ENCODE measurements at places on chromosomes 2 and 18.

- no peak for DNase-seq
These were observed 41.4 kb upstream of the EHBP1 start for GRCh38 chr2:62663920-62664795.

DNA sequence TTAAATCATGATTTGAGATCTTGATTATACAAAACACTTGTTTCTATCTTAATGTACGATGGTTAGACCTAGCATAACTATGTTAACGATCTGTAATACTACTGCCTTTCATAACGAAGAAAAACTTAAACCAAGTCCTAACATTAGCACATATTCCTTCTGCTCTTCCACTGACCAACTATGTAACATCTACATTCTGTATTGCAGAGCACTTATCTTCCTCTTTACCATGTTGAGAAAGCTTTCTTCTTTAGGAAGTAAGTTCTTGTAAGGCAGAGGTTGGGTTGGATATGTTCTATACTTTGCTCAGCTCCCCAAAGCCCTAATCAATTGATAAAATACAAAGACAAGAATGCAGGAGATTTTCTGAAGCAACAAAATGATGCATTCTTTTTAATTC, 7.9 kb upstream of the ZNF407 start:
- DNase-seq = no peak

- no peak for DNase-seq
These were observed 212.5 kb upstream of the HAAO start for GRCh38 chr2:43004879-43005244.

- no peak for DNase-seq
These were observed 168.2 kb downstream of the FAM210A start for GRCh38 chr18:13558124-13558523.

DNA sequence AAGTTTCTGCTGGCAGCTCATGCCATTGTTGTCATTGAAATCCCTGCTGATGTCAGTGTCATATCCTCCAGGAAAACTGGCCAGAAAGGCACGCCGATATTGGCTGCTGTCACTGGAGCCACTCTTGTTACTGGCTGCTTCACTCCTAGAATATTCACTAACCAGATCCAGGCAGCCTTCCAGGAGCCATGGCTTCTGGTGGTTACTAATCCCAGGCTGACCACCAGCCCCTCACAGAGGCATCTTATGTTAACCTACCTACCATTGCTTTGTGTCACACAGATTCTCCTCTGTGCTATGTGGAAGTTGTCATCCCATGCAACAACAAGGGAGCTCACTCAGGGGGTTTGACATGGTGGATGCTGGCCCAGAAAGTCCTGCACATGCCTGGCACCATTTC, 27.0 kb upstream of the MTX2 start:
- DNase-seq = no peak

- DNase-seq = no peak
These were observed 14.2 kb upstream of the CXCR4 start for GRCh38 chr2:136131961-136132824.

DNA sequence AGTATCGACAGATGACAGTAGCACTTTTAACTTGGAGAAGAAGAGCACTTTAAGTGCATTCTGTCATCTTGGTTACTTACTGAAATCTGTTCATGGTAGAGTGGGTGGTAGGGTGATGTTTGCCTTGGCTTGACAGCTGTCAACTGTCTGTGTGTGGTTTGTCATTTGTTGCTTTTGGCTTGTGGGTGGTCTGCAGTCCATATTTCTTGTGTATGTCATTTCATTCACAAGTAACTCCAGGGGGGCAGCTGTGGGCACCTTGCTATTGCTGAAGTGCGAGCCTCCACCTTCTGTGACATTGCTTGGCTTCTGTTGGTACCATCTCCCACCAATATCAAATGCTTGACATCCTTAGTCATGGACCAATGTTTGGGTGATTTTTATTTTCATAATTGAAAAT, 311.6 kb upstream of the NRP2 start:
- DNase-seq = no peak

DNA sequence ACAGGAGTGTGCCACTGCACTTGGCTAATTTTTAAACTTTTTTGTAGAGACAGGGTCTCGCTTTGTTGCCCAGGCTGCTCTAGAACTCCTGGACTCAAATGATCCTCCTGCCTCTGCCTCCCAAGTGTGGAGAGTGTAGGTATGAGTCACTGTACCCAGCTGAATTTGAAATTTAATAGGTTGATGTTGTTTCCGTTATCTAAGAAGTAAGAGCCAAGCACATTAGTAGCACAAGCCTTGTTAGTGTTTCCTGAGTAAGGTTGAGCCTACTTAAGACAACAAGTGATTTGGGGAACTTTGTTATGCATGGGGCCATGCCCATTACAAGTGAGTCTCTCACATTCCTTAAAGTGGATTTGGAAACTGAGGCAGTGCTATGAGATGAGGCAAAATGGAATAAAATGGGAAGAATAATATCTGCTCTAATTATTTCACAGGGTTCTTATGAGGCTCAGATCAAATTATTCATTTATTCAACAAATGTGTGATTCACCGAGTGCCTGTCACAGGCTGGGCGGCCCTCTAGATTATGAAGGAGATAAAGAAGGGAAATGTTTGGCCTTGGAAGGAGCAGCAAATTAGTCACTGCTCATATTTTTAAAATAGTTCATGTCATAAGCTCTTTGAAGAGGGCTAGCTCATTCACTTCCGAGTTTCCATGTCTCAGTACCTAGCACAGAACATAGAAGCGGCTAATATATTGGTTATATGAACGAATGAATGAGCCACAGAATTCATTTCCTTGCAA, 217.2 kb downstream of the LDLRAD4 start:
- DNase-seq = no peak

DNA sequence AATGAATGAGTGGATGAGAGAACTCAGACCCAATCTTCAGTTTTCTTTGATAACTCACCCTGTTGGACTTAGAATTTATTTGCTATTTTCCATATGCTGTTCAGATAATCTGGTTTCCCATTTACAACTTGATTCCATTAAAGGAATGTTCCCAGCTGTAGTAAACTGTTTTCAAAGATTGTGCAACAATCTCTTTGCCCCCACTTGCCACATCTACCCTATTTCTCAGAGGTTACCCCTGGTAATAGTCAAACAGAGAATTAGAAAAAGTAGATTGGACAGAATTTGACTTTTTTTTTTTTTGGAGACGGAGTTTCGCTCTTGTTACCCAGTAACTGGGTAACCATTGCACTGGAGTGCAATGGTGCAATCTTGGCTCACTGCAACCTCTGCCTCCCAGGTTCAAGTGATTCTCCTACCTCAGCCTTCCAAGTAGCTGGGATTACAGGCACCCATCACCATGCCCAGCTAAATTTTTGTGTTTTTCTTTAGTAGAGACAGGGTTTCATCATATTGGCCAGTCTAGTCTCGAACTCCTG, 93.4 kb upstream of the SIX2 start:
- DNase-seq = no peak

DNA sequence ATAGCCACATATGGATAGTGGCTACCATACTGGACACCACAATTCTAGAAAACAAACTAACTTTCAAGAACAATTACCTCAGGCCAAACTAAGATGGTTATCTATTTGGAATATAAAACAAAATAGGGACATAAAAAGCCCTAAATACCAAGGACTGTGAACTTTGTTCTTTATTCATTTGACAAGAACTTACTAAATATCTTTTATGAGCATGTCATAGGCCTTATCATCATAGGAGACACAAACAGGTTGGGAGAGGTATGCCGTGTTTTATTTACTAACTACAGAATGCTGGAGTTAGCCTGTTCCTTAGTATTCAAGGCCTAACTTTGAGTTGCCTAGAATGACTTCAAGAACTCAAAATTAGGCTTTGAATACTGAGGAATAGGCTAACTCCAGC, 32.1 kb downstream of the CCDC93 start:
- no peak for DNase-seq

- DNase-seq = no peak
These were observed 62.5 kb upstream of the HPCAL1 start for GRCh38 chr2:10240161-10240681.

- DNase-seq = no peak
These were observed 59.7 kb downstream of the SPP2 start for GRCh38 chr2:234110219-234110618.

DNA sequence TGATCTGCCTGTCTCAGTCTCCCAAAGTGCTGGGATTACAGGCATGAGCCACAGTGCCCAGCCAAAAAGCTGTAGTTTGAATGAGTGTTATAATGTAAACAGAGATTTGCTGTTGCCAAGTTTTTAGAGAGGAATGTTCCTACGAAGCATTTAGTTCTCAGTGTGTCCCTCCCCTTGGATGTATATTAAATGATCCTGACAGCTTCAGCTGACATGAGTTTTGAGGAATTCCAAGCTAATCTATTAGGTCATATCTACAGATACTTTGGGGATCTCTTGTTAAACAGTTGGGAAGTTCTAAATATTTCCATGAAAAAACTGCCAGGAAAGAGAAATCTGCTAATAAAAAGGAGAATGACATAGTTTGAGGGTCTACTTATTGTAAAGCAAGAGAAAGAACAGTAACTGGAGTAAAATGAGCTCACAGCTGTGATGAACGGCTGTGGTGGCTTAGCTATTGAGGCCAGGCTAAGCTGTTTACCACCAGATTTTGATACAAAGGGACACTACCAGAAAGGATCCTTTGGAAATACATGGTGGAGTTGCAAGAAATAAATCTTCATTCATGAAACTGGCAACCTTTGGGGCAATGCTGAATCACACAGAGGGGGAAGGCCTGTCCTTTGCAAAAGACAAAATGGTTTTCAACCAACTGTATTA, 2.6 kb upstream of the STON1 start:
- no peak for DNase-seq

DNA sequence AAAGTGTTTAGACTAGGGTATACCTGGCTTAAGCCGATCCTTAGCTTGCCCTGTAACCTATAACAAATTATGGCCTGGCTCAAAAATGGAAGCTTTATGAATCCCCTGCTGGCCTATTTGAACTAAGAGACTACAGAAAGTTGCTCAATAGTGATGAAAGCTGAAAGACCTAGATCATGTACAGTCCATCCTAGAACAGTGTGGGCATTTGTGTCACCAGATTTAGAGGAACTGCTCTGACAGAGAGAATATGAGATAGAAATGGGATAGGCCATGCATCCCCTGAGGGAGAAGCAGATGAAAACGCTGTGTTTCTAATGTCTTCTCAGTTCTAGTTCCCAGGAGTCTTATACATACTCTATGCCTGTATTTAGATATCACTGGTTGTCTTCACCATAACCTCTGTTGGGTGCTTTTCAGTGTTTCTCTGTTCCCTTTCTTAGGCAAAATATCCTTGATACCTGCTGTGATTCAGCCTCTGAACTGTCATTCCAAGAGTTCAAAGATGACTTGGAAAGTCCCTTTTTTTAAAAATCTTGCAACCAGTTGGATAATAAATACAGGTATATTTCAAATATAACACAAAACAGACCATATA, 246.9 kb upstream of the SLC39A10 start:
- DNase-seq = no peak

GRCh38 chr18:74139888-74140287, 7.7 kb downstream of the FBXO15 start:
- no peak for DNase-seq

- DNase-seq = no peak
These were observed 74.4 kb upstream of the YWHAQ start for GRCh38 chr2:9705196-9705595.

GRCh38 chr2:180661686-180662030, 318.7 kb upstream of the UBE2E3 start:
- DNase-seq = no peak

- DNase-seq = no peak
These were observed 142.3 kb upstream of the TANK start for GRCh38 chr2:161017780-161018470.

DNA sequence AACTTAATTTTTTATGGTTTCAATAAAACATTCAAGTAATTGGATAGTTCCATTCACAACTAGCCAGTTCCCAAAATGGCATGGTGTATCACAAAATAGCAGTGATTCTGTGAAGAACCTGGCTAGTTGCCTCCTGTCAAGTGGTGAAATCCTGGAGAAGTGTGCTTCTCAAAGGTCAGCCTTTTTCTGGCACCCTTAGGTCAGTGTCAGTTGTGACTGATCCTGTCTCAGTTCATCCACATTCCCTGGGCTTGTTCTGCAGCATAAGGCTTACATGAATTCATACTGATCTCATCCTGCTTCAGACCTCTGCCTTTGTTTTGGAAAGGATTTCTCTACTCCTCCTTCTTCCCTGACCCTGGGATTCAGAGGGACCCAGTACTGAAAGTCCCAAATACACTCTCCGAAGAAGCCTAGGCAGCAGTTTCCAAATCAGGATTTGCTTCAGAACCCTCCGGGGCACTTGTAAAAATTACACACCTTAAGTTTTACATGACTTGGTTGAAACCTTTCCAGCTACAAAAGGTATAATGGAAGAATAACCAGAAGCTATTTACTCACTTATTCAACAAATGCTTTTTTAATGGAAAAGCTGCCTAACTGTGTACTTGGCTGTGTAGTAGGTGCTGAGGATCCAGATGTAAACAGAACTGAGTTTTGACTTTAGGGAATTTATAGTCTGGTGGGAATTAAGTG, 11.0 kb downstream of the MAP3K20 start:
- no peak for DNase-seq

GRCh38 chr2:23588508-23589201, 203.7 kb downstream of the KLHL29 start:
- DNase-seq = no peak

DNA sequence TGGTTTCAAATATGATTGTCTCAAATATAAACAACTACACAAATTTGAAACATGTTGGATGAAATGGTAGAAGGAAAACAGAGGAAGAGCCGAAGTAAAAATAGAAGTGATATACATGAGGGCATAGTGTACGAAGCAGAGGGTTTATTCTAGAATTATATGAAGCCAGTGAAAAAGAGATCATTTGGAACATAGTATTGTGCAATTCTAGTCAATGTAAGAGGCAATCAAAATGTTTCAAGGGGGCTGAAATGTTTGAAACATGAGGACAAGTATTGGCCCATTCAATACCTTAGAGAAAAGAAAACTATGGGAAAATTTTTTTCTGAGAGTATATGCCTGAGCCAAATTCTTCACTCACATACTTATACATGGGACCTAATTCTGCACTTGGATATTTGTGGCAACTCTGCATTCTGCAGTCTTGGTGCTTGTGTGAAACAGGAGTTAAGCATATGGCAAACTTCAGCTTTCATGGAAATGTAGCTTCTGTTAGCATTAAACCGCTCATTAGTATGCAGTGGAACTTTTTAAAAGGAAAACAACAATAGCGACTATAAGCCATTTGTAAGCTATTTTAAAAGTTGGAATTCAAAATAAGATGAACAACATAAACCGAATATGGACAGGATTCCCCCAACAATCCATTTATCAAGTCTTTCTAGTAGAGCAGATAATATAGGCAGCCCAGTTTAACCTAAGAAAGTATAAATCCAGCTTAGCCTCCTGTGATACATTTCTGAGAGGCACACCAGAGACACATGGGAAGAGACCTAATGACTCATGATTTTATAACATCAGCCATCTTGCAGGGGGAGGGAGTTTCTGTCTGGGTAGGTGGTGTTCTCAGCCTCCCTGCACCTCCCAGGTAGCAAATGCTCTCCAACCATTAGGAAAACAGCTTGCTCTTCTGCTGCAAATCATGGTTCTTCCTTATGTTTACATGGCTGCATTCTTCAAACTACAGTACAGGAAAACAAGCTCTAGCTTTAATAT, 197.8 kb downstream of the PAX3 start:
- DNase-seq = no peak
